ENCODE measurements at places on chromosomes 2 and 18. TPM values are rescaled to one million over a fixed set of nuclear protein-coding genes. Genes with fewer than 3 reads are reported as not detected.

GRCh38 chr18:9068346-9068745, 34.2 kb upstream of the NDUFV2 start:
- no peak for DNase-seq

DNA sequence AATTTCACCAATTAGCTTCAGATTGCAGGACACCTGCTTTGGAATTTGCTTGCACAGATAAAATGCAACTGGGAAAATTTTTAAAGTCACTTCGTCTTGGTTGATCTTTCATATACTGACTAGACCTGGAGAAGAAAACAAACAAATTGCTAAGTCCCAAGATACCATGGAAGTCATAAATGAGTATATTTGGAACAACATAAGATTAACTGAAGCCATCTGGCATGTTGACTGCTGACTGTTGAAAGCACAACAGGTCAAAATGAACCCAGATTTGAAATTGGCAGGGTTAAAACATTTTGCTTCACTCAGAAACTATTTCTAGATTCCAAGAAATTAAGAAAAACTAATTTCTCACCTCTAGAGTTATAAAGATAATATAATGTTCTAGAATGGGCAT, 470.7 kb downstream of the LPIN1 start:
- no peak for DNase-seq

GRCh38 chr2:98946855-98947254, 10.8 kb upstream of the CRACDL start:
- DNase-seq, result no peak

- peak; percentile 88 for DNase-seq
Observed at GRCh38 chr2:202317080-202317857, 51.7 kb downstream of the NOP58 start.

- DNase-seq, result no peak
Observed at GRCh38 chr2:189045836-189046235, 71.7 kb downstream of the COL3A1 start.

GRCh38 chr2:217634871-217635270, 367.9 kb downstream of the TNS1 start:
- no peak for DNase-seq

- DNase-seq, result no peak
Observed at GRCh38 chr2:17299891-17300540, 218.2 kb downstream of the RAD51AP2 start.

DNA sequence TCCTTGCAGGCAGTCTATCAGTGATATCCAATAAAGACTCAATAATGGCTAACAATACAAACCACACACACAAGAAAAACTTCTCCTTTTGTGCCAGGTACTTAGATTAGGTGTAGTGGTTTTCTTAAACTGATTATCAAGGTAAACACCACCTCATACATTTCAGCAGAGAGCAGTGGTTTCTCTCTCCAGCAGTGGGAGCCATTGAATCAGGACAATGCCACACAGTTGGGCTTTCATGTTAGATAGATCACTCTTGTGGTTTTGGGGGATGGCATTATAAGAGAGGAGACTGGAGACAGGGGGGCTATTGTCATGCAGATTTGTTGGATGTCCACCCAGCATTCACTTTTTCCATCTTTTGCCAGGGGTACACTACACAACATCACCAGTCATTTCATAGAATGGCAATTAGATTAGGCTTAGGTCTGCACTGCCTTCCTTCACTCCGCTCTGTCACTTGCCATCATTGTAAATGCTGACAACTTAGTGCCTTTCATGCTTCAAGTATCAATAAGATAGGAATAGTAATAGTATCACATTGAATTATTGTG, 13.6 kb upstream of the IRS1 start:
- DNase-seq, result no peak

GRCh38 chr2:131093696-131094462, 619 bp upstream of the FAM168B start:
- no peak for DNase-seq

DNA sequence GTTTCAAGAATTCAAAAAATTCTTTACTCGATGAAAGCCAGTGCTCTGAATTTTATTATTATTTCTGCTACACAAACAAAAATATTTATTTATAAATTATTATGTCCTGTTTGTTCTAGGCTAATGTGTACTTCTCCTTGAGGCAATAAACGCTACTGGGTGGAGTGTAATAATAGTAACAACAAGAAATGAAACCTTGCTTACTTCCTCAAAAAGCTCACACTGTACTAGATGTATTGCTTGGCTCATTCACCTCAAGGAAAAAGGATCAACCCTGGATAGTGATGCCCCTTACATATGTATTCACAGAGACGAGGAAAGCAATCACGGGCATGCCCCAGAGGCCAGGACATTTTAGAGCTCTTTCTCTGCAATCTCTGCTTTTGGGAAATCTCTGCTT, 685.6 kb upstream of the NXPH2 start:
- DNase-seq, result no peak

GRCh38 chr2:240766072-240766471, 53.9 kb downstream of the KIF1A start:
- DNase-seq, result no peak

GRCh38 chr2:182299632-182300031, 127.2 kb downstream of the PDE1A start:
- no peak for DNase-seq

- no peak for DNase-seq
Observed at GRCh38 chr2:205696331-205696926, 14.1 kb downstream of the NRP2 start.

DNA sequence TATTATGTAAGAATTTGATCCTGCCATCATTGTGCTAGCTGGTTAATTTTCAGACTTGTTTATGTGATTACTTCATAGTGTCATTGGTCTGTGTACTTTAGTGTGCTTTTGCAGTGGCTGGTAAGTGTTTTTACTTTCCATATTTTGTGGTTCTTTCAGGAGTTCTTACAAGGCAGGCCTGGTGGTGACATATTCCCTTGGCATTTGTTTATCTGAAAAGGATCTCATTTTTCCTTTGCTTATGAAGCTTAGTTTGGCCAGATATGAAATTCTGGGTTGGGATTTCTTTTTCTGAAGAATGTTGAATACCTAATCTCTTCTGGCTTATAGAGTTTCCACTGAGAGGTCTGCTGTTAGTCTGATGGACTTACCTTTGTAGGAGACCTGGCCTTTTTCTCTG, 72.8 kb upstream of the MC4R start:
- no peak for DNase-seq

DNA sequence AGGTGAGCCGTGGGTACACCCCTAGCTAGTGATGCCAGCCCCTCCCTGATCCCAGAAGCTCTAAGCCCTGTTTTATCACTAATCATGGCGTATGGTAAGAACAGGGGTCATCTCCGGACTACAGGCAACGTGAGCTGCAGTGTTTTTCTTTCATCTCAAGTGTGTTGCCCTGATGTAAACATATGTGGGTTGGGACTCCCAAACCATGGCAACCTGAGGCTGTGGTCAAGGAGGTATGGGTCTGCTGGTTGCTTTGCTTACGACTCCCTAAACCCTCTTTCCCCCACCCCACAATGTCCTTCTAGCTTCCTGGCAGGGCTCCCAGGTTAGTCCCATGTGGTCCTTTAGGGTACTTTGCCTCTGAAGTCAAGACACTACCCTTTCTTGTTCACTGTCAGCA, 53.6 kb upstream of the AFF3 start:
- DNase-seq, result no peak

DNA sequence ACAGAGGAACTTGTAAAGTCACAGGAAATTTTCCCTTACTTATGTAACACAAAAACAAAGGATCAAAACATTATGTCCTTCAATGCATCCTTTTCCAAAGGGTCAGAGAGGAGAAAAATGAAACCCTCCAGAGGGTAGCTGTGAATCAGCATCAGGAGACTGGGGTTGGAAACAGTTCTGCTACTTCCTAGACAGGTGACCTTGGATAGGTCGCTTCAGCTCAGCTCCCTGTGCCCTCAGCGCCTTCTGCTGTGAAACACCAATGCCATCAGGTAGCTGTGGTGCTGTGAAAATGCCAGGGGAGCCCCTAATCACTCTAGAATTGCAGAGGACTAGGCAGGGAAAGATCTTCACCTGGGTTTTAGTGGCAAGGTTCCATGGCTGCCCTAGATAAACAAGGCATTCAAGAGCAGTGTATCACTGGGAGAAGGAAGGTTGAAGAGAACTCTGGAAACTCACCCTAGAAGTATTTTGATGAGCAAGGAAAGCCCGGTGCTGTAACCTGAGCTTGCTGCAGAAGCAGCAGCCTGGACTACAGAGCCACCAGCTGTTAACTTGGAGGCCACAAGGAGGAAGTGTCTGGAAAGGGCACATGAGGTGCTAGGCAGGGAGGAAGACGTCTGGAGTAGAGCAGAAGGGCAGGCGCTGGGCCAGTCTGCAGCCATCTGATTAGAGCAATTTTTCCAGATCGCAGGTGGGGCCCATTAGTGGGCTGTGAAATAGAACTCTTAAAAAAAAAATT, 100.7 kb upstream of the MCFD2 start:
- DNase-seq, result no peak

- peak; percentile 70 for DNase-seq
Observed at GRCh38 chr2:72109291-72109690, 38.4 kb downstream of the CYP26B1 start.

RAB1A gene
- 56.0 TPM for total RNA-seq

PTPN2 gene
- 32.0 TPM for total RNA-seq

HNMT gene
- total RNA-seq, result 26.8 TPM

PRSS56 gene
- not detected for total RNA-seq

ALPP gene
- total RNA-seq, result not detected

Data from lower leg skin (tissue), 4 donors.